ENCODE measurements at places on chromosomes 1 and 21.

GRCh38 chr1:242139986-242140385 is 141.1 kb upstream of the MAP1LC3C start:
- no peak for DNase-seq

- no peak for DNase-seq
Observed at GRCh38 chr1:153586347-153586746, 20.7 kb upstream of the S100A2 start.

DNA sequence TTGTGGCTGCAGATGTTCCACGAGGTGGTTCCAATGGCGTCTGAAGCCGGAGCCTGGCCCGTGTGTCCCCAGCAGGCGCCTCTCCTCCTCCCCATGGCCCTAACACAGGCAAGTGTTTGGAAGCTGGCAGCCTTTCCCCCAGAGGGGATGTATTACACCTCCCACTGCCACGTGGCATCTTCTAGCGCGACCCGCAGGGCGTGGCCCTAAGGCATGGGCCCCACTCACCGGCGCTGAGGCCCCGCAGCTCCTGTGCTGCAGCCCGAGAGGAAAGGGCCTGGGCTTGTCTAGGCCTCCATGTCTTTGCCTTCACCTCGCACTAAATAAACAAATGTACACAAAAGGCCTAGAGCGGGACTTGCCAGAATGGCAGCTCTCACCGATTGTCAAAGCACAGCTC is 37.9 kb downstream of the SLC66A1 start:
- DNase-seq, result no peak

GRCh38 chr1:63982201-63982600 is 208.4 kb downstream of the ROR1 start:
- no peak for DNase-seq

DNA sequence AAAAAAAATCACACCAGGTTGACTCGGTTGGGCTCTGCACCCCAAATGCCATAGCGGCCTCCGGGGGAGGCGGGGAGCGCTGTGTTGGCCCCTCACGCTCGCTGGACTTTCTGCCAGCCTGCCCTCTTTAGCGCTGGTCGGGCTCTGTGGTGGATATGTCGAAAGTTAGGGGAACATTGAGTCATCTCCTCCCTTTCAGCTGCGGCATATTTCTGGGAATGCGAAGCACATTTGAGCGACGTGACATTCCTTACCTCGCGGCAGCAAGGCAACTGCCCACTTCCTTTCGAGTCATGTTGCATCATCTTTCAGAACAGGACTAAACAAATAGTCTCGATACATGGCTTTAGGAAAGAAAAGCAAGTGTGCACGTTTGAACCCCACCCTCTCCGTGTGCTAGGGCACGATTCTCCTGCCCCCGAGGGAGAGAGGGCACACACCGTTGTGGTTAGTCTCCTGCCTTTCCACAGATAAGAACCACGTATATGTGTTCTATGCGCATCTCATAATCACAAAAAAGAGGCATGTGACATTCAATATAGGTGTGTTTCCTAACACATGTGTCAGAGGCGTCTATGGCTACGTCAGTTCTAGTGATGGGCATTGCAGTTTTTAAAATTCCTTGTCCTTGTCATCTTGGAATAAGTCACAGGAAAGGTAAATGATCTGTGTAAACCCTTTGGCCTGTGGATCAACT is 105.9 kb upstream of the SLC45A1 start:
- peak; percentile 66 for DNase-seq

GRCh38 chr21:46025113-46025770 is 43.7 kb downstream of the COL6A1 start:
- no peak for DNase-seq

- no peak for DNase-seq
Observed at GRCh38 chr1:68016381-68016780, 34.0 kb downstream of the DIRAS3 start.

DNA sequence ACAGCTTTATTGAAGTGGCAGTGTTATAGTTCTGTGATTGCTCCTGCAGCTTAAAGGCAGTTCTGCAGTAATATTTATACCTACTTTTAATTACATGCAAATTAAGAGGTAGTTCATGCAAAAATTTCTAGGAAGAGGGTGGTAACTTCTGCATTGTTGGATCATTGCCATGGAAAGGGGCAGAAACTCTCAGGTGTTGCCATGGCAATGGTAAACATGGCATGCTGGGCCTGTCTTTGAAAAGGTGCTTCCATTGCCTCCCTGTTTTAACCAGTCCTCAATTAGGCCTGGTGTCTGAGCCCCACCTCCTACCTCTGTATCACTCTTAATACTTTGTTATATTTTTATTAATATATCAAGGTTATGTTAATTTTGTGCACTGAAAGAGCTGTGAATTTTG is 104.7 kb downstream of the DISC1 start:
- DNase-seq, result no peak

DNA sequence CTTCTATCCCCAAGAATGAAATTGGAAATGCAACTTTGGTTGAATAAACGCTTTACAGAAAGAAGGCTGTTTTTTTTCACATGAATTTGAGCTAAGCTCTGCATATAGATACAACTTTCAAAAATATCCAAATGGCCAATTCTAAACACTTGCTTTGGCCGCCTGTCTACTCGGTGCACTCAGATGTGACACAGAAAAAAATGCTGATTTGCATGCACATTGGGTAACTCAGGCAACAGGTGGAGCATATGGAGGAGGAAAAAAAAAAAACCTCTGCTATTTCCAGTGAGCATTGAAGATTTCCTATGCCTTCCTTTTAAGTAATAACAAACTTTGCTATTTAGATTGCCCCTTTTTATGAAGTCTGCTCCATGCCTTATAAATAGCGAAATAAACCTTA is 262.5 kb downstream of the GRIK1 start:
- DNase-seq, result no peak

DNA sequence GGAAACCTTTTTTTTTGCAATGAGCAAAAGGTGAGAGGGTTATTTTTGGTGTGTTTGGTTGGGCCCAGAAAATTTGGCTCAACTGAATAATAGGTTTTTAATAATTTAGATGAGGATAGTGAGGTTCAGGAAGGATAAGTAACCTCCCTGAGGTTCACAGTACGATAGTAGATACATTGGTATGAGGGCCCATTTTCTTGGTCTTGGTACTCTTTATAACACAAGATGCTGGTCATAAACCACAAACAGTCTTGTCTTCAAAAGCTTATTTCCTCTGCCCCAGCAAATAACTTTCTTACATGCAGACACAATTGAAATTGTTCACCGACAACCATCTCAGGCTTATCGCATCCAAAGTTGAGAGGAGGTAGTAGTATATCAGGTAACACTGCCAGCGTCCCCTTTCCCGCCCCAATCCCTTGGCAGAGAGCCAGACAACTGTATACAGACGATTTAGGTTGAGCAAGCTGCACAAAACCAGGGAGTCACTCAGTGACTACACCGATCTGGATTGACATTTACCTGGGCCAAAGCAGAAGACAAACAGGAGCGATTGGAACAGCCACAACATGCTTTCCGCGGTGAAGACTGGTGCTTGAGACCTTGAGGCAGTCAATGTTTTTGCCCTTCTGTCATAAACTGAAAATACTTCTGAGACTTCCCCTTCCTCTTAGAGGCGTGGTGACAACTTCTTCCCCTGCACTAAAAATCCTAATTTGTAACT is at the start of gene SLAMF6:
SLAMF6 (minus strand) TSS at position 634 of the 724 bp plus-strand sequence; CDS start at position 571, 63 bp downstream.
- no peak for DNase-seq

DNA sequence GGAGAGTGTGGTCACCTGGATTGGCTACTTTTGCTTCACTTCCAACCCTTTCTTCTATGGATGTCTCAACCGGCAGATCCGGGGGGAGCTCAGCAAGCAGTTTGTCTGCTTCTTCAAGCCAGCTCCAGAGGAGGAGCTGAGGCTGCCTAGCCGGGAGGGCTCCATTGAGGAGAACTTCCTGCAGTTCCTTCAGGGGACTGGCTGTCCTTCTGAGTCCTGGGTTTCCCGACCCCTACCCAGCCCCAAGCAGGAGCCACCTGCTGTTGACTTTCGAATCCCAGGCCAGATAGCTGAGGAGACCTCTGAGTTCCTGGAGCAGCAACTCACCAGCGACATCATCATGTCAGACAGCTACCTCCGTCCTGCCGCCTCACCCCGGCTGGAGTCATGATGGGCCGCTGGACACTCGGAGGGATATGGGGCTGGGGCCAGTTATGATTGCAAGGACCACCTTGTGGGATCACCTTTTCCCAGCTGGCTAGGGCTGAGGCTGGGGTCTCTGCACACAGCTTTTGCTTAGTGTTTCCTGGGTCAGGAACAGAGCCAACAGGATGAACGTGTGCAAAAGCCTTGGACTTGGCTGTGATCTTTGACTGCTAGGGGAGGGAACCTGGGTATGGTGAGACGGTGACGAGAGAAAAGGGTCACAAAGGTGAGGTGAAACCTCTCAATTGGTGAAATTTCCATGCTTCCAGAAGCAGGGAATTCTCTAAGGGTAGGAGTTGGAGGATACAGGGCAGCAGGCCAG is 4.3 kb upstream of the GNAI3 start:
- no peak for DNase-seq

- no peak for DNase-seq
Observed at GRCh38 chr1:22662318-22662717, 9.3 kb downstream of the C1QB start.

DNA sequence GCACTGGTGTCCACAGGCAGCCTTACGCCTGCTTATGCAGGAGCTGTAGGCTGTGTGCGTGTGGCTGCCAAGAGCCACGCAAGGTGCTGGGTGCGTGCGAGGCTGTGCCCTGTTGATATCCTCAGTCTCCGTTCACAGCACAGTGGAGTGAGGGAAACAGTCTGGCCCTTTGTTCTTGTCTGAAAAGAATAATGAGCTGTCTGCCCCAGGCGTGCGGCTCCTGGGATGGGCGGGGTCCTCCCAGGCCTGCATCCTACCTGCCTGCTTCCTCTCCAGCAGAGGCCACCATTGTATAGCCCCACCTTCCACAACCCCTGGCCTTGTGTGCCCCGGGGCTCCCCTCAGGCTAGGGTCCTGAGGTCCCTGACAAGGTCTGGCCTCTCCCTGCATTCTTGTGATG is 47.0 kb upstream of the KDM4A start:
- DNase-seq, result no peak

- DNase-seq, result no peak
Observed at GRCh38 chr1:110136911-110137310, 13.4 kb upstream of the SLC6A17 start.

DNA sequence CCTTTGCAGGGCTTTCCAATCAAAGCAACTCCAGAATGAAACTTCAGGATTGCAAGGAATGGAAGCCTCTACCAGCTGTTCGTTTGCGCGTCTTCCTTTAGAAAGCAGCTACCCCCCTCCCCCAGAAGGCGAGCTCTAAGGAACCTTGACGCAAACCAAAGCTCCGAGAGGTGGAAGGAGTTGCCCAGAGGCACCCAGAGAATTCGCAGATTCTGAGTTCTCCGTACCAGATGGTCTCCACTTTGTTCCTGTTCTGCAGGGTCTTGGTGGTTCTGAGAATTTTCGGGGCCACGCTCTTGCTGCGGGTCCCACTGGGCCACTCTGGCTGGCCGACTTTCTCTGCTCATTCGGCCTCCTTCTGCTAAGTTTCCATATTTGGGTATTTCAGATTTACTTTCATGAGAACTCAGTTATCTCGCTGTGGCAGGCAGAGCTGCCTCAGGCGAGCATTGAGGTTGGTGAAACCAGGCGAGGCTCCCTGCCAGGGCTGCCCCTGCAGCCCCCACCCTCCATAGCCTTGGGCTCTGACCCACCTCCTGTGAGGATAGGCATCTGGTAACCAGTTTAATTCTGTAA is 801 bp downstream of the TRAF5 start:
- DNase-seq, result no peak

GRCh38 chr1:40107290-40107959 is 10.4 kb upstream of the PPT1 start:
- DNase-seq, result no peak

All from gastrocnemius medialis (tissue), 4 donors.